Activated naive CD8-positive, alpha-beta T cell treated with anti-CD3 and anti-CD28 coated beads for 36 hours (primary cell): ENCODE measurements at places on chromosomes 1 and 21.
A peak's percentile ranks its signal among the peaks of the same experiment; 100 is the strongest.

- DNase-seq, result no peak
Measured at GRCh38 chr1:53430779-53431178, 28.4 kb upstream of the DMRTB1 start.

DNA sequence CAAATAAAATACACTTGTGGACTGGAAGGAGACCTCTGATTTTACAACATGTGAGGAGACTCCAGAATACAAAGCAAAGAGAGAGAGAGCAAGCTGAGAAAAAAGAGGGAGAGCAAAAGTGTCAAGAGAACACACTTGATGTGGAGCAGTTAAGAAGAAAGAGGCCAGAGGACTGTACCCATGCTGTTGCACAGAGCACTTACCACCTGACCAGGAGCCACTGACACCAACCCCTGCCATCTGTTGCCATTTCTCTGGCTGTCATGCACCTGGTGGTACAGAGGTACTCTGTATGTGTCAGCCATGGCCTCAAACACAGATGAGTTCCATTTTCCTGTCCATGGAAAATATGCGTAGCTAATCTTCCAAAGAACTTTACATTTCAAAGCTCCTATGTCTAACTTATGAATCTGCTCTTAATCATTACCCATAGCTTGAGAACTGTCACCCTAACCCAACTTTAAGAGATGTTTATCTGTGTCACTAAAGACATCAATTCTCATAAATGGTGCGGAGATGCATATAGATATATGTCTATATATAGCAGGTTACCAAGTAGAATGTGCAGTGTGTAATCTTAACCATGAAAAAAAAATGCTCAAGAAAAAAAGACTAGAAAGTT lies 32.8 kb upstream of the ABCD3 start:
- no peak for DNase-seq

DNA sequence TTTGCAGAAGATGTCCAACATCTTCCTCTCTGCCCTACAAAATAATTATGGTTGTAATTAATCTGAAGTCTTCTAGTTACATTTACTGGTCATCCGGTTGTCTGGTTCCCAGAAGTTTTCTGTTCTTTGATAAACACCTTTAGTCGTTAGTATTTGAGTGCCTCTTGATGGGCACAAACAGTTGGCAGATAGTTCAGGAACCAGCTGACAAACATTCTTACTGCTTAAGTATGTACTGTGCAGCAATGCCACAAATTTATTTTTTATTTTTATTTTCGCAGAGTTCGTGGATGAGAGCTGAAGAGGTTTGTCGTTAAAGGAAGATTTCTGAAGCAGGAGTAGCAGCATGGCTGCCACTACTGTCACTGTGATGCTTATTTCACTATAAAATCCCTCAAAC lies 84.7 kb downstream of the RABGAP1L start:
- no peak for DNase-seq

DNA sequence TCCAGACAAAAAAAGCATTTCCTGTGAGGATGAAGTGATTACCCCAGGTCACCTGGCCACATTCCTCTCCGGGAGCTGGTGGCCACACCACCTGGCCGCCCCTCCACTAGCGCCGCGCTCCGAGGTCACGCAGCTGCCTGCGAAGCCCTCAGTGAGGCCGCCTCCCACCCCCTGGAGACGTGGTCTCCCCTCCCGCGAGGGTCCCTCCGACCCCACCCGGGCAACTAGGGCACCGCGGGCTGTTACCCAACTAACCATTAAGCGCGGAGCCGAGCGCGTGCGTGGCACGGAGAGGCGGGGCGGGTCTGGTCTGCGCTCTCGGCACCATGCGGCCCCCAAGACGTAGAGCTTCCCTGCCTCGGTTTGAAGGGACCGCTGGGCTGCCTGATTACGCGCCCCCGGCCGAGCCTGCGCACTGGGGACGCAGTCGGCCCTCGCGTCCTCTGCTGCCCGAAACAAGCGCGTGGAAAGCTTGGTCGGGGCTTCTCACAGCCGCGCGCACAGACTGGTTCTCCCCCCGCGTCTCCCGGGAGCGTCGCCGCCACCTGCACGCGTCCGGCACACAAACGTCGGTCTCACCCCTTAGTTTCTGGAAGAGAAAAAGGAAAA lies 106.5 kb downstream of the SLC16A1 start:
- peak; percentile 20 for DNase-seq

DNA sequence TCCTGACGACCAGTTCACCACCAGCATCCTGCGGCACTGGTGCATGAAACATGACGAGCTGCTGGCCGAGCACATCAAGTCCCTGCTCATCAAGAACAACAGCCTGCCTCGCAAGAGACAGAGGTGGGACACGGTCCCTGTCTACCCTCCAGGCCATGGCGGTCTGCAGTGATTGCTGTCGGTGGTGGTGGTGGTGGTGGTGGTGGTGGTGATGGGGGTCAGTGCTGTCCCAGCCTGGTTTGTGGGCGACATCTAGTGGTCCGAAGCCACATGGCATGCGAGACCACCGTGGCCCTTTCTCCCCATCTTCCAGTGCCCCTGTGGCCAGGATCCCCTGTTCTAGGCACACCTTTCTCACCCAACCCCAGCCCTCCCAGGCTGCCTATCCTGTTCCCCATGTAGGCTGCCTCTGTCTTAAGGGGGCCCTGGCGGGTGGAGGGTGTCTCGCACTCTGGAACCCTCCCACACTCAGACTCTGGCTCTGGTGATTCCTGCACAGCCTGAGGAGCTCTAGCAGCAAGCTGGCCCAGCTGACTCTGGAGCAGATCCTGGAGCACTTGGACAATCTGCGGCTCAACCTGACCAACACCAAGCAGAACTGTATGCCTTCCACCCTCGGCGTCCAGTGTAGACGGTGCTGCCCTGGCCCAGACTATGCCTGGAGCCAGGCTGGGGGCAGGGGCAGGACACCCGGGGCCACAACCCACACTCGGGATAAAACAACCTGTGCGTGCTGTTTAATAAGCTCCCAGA lies 3.2 kb upstream of the SLC27A3 start:
- DNase-seq, result no peak

GRCh38 chr1:91381844-91382243 lies 22.8 kb downstream of the HFM1 start:
- DNase-seq, result no peak
